Activated T-cell treated with anti-CD3 and anti-CD28 coated beads, Interleukin-2, amount 50 U/mL, for 1 hour (primary cell): ENCODE measurements at places on chromosomes 5 and 9.

GRCh38 chr9:124969401-124969800 lies 28.5 kb upstream of the GOLGA1 start:
- no peak for DNase-seq

GRCh38 chr5:74507370-74508005 lies 133.0 kb downstream of the ENC1 start:
- DNase-seq, result no peak

DNA sequence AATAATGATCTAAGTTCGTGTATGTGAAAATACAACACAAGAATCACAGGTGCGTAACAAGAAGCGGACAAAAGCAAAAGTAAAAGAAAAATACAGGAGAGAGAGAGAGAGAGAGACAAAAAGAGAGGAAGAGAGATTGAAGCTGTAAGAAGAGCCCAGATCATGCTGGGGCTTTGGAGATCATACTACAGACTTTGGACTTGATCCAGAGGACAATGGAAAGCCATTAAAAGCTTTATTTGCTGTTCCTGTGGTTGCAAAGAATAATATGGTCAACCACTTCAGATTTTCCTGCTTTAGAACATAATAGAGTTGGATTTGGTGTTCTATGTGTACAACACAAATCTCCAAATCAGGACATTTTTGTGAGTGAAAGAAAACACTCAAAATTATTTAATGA lies 561.4 kb downstream of the CAAP1 start:
- DNase-seq, result no peak

DNA sequence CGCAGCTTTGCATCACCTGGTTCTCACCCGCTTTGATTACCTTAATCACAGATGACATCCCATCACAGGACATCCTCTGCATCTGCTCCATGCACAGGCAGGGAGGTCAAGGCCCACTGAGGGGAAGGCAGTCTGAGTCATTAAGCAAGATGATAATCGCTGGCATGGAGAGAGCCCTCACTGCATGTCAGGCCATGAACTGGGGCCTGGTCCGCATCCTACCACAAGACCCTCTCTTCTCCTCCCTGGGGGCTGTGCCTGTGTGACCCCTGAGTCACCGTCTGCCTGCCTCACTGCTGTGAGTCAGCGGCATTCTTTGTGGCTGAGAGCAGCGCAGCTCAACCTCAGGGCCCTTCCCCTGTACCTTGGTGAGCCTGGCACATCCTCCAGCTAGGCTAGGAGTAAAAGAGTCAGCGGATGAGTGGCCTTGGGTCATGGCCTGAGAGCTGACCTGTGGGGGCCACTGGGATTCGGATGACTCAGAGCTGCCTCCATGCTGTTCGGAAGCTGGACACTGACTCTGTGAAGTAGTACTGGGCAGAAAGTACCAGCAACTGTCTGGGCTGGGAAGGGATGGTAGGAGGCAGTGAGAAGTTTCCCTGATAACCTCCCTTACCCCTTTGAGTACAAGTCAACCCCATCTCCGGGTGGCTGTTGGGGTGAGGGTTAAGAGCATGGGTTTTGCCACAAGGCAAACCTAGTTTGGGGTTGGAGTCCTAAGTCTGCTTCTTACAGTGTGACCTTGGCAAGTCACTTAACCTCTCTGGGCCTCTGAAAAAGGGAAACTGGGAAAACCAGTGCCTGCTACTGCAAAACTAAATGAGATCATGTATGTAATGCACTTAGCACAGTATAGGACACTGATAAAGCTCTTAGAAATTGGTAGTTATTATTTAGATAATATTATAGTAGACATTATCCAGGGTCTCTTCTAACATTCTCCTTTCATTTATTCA lies 14.6 kb upstream of the ARSI start:
- no peak for DNase-seq

DNA sequence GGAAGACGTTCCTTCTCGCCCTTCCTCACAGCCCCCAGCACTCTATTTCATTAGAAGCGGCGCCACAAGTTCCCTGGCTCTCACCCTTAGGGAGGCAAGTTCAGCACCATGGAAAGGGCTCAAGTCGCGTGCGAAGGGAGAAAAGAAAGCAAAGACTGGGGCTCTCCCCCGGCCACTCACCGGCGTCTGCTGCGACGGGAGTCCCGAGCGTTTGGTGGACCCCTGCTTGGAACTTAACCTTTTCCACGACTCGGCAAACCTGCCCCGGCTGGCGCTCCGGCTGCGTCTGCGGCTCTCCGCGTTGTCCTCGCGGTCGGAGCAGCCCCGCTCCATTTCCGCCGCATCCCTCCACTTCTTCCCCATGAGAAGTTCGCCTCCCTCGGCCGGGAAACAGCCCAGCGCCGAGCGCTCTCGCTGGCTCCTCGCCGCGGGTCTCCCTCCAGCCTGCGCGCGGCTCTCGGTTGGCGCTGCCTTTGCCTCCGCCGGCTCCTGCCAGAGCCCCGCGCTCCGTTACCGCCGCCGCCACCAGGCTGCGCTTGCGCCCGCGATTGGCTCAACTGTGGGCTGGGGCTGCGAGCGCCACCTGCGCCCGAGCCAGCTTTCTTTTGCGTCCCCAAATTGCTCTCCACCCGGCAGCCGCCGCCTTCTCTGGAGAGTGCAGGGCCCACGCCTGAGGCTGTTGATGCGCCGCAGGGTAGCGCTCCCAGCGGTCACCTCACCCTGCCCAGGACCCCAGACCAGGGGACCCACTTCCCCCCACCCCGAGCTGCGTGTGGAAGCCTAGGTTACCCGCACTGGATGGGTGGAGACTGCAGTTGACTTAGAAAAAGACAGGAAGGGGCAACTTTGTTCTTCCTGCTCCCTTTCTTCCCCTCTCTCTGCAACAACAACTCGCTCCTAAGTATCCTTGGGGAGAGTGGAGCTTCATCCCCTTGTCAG lies 321.6 kb downstream of the CEMIP2 start:
- DNase-seq, result no peak

- no peak for DNase-seq
Observed at GRCh38 chr5:139698490-139699146, 50.5 kb downstream of the CXXC5 start.
